ENCODE measurements at places on chromosomes 13 and 19. TPM values are rescaled to one million over a fixed set of nuclear protein-coding genes. Genes with fewer than 3 reads are reported as not detected.

DNA sequence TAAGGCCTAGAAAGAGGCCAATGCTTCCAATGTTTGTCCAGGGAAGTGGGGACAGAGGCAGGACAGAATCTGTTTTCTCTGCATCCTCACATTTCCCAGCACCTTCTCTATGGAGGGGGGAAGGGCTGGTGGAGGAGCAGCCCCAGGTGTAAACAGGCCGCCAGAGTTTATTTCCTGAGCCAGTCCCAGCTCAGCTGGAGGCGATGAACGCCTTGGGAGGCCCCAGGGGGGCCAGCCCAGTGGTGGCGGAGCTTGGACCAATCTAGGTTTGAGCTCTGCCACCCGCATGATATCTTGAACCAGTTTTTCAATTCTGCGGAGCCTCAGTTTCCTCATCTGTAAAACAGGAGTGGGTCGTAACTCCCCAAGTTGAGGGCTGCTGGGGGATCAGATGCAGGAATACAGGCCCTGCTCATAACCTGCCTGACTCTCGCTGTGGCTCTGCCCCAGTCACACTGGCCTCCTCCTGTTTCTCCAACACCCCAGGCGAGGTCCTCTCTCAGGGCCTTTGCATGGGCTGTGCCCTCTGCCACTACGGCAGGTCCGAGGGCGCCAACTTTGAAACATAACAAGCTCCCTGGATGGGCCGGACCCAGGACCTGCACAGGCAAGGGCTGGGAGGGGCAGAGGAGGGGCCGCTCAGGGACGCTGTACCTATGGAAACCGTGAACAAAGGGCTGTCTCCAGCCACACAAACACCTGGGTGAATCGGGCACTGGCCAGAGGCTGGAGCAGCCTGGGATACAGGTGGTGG, 1.1 kb downstream of the TNFAIP8L1 start:
- no peak for DNase-seq

ATXN8OS gene
- polyA plus RNA-seq, result not detected

CYP2A6 gene
- 0.87 TPM for polyA plus RNA-seq

RXFP2 gene
- polyA plus RNA-seq, result not detected

BRSK1 gene
- 18.1 TPM for polyA plus RNA-seq

- DNase-seq, result no peak
Observed at GRCh38 chr13:109235901-109236300, 550.5 kb downstream of the IRS2 start.

GRCh38 chr19:50835785-50836542, 2.6 kb upstream of the KLK15 start:
- peak; percentile 49 for DNase-seq

- peak; percentile 53 for DNase-seq
Observed at GRCh38 chr13:97018029-97018819, 23.9 kb upstream of the OXGR1 start.

ZNF208 gene
- 2.0 TPM for polyA plus RNA-seq

GRCh38 chr19:55097864-55098715, 19.3 kb downstream of the PPP1R12C start:
- no peak for DNase-seq

- no peak for DNase-seq
Observed at GRCh38 chr13:80618781-80619180, 277.9 kb upstream of the SPRY2 start.

COX7A1 gene
- polyA plus RNA-seq, result 45.4 TPM

KIR3DL2 gene
- polyA plus RNA-seq, result not detected

CYP2A7 gene
- polyA plus RNA-seq, result 0.19 TPM

DNA sequence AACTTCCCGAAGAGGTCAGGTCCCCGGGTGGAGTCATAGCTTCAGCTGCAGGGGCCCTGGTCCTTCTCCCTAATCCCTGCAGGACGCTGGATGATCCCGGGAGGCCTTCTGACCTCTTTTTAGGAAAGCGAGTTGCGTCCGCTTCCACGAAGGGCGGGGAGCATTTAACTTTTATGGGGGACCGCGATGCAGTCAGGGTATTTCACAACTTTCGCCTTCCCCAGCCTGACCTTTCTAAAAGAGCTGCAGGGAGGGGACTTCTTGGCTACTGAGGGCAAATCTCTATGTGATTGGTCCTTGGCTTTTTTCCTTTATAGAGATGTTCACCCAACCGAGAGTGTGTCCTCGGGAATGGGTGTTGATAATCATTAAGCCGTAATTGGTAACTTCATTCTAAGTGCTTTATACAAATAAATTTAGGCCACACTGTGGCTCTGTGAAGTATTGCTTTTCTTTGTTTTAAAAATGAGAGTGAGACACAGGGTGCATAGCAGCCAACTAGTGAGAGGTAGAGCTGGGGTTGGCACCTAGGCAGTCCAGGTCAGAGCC, 778 bp downstream of the ZNF230 start:
- no peak for DNase-seq

KL gene
- polyA plus RNA-seq, result 6.2 TPM

- DNase-seq, result no peak
Observed at GRCh38 chr19:906480-906879, 6.5 kb downstream of the R3HDM4 start.

GRCh38 chr13:40764587-40765403, 6.2 kb downstream of the MRPS31 start:
- no peak for DNase-seq

ZNF880 gene
- polyA plus RNA-seq, result 30.8 TPM

DIAPH3 gene
- 21.1 TPM for polyA plus RNA-seq

DNA sequence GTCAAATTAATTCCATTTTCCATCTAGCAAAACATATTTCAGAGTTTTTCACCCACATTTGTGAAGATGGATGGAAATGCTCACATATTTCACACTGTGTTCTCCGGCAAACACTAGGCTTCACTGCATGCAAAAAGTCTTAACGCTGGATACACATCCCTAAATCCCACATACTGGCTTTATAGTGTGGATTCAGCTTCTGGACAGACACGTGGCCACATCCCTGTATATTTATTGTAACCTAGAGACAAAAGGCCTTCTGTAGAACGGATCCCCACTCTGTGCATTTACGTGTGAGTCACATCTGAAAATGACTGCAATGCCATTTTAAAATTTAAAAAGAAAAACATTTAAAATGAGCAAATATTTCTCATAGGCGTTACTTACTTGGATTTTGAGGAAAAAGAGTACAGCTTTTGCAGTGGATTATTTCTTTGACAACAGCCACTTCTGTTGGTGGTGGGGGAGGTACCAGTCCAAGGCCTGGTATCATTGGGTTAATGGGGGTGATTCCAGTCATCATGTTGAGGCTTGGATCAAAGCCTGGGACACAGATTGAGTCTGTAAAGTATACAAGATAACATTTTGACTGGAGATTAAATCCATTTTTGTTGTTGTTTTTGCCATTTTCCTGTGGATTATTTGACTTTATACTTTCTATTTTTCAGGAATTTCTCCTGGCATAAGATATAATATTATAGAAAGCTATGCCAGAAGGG, 337.7 kb downstream of the DNAJC15 start:
- no peak for DNase-seq

- DNase-seq, result no peak
Observed at GRCh38 chr13:36630181-36630803, 43.5 kb upstream of the SERTM1 start.

GPI gene
- polyA plus RNA-seq, result 109 TPM

- DNase-seq, result no peak
Observed at GRCh38 chr19:55493052-55493644, 4.9 kb downstream of the SSC5D start.

DNA sequence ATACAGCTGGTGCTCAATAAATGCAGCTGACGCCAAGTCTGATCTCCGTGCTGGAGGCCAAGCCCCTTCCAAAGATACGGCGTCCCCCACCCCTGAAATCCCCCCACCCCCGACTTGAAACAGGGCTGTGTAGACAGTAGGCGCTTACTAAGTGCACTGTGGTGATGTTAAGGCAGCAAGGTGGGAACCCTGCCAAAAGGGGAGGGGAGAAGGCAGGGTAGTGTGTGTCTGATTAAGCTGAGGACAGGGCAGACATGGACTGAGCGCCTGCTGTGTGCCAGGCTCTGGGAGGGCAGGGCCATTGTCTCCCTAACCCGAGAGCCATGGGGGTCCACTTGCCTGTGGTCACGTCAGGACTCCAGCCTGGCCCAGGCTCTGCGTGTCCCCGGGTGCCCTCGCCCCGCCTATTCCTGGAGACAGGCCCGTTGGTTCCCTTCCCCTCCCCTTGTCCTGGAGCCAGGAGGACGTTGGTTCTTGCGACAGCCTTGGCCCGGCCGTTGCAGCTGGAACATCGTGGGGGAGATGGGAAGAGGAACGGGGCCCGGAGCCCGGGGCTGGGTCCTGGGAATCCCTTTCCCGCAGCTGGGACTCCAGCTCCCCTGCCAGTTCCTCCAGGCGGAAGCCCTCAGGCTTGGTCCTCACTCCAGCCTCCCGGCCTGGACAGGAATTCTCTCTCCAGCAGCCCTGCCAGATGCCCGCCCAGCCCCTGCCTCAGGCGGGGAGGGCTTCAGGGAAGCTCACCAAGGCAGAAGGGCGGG, 1.7 kb upstream of the ELANE start:
- DNase-seq, result peak; percentile 97

- no peak for DNase-seq
Observed at GRCh38 chr13:73991884-73992283, 142.3 kb downstream of the KLF12 start.

LENG9 gene
- polyA plus RNA-seq, result 4.1 TPM

DNA sequence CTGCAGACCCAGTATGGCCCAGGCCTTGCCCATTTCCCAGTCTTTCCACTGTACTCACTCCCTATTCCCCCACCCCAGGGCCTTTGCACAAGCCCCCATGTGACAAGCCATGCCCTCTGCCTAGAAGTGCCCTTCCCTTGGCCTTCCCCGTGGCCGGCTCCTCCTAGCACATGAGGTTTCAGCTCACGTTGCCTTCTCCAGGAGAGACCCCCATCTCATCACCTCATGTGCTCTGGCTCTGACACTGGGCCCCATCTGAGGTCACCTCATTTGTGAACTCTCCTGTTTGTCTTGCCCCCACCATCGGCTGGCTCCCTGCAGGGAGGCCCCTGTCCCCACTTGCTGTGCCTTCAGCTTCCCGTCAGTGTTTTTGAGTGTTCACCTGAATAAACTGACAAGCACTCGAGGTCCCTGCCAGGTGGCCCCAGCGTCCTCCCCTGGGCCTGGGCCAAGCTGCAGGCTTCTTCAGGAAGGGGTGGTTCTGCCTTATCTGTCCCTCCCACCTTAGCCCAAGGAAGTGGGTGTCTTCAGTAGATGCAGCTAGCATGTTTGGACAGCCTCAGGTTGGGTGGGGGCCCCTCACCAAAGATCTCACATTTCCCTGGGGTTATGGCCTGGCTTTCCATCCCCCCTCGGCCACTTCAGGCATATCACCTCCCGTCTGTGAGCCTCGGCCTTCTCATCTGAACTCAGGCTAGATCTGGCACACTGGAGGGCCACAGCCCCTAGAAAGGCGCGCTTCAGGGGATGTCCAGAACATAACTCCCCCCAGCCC, 3.8 kb upstream of the SLC25A42 start:
- no peak for DNase-seq

DNA sequence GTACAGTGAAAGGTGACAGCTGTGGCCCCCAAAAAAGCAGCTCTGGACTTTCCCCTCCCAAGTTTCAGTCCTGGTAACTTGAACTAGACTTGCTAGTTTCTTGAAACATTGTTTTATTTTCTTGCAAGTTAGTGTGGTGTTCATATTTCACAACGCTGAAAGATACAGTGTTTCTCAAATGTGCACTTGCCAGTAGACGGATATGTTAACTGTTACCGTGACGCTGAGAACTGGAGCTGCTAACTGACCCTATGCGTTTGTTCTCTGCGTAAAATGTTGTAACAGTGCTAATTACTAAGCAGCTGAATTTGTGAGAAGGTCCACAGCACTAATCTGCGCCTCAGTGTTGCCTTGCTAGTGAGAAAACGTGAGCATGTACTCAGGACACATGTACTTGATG, 79.6 kb downstream of the GGACT start:
- no peak for DNase-seq

DNA sequence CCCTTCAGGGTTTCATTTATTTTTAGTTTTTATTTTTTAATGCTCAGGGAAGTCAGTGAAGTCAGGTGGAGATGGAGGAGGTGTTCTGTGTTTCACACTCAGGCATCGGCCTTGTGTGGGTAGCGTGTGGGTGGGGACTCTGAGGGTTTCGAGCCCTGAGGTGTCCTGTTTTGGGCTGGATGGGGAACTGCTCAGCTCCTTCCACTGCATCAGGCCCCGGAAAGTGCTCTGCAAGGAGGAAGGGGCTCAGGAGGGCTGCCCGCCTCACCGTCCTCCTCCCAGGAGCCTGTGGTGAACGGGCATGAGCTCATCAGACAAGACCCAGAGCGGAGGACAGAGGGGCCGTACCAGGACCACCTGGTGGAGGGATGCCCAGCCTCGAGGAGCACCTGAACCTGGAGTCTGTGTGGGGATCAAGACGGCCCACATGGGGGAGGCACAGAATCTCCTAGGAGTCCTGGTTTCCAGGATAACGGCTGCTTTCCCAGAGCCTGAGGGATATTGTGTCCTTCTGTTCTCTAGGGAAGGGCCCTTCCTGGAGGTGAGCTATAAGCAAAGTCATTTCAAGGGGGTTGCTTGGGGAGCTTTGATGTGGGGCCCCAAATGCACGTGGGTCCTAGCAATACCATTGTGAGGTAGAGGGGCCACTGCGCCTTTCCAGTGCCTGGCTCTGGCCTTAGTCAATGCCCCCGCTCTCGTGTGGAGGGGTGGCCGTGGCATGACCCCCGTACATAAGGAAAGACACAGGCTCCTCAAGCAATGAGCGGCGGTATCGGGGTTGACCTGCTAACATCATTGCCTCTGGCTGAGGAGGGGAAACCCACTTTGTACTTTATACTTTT, 13.5 kb upstream of the GAS6 start:
- DNase-seq, result no peak

COX6B1 gene
- 243 TPM for polyA plus RNA-seq

DNA sequence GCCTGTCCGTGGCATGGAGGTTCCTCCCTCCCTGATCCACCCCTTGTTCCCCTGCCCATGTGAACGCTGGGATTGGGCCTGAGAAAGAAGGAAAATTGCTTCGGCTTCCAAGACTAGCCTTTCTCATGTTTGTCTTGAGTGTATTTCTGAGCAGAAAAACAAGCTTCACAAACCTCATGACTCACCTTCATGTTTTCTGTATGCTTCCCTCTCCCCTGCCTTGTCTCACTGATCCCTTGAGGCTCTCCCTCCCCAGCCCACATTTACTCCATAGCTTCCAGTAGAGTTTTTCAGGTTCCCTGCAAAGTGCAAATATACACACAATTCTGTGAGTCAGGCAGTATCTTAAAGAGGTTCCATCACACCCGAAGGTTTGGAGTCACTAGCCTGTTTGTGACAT, 572.4 kb downstream of the UQCRFS1 start:
- no peak for DNase-seq

GRCh38 chr13:50758796-50759195, 84.7 kb downstream of the DLEU7 start:
- no peak for DNase-seq

DNA sequence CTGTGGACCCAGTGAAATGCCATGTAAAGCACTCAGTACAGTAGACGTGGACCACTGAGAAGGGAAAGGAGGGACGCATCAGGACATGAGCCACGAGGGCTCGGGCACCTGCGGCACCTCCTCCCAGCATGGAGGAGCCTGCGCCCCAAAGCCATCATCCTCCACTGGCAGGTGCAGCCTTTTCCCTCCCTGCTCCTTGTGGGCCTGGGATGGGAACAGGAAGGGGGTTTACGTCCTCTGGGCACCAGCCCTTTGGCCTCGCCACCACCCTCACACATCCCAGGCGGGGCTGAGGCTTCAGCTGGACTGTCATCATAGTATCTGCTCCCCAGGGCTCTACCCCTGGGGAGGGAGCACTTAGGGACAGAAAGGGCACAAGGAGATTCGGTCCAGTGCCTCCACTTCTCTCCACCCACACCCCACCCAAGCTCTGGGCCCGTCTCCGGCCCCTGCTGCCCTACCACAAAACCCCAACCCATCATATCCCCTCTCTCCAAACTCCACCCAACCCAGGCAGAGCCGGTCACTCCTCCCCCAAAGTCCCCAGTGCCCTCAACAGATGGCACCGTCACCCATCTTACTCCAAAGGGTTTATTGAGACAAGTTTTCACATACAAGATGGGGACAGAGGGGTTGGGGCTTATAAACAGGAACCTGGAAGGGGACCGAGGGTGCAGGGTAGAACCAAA, 2.2 kb upstream of the PRKD2 start:
- no peak for DNase-seq
